ENCODE measurements at places on chromosomes 12 and 14.
A peak's percentile ranks its signal among the peaks of the same experiment; 100 is the strongest.

DNA sequence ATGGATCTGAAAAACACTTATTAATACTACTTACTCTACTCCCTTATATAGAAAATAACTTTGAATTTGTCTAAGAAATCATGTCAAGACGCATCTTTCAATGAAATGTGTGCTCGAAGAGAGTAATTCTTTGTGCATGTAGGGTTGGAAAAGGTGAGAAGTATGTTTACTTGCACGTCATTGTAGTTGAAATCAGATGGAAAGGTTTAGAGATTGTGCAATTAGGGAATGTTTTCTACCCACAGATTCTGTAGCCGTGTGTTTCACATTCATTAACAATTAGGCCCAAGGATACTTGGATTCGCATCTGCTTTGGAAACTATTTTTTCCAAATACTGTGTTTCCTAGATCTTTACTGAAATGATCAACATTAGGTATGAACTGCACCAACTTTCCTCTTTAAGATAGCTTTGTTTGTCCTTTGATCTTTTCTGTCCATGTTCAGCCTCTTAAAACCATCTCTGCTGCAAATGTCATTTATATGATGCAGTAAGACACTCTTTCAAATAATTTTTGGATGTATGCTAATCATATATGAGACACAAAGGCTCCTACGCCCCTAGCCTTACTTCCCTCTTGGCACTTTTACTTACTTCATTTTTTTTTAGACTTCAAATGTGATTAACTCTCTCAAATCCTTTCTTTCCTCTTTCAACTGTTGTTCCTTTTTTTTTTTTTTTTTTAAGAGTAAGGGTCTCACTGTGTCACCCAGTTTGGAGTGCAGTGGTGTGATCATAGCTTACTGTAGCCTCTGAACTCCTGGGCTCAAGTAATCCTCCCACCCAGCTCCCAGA is 58.0 kb upstream of the PSMA6 start:
- DNase-seq = no peak

DNA sequence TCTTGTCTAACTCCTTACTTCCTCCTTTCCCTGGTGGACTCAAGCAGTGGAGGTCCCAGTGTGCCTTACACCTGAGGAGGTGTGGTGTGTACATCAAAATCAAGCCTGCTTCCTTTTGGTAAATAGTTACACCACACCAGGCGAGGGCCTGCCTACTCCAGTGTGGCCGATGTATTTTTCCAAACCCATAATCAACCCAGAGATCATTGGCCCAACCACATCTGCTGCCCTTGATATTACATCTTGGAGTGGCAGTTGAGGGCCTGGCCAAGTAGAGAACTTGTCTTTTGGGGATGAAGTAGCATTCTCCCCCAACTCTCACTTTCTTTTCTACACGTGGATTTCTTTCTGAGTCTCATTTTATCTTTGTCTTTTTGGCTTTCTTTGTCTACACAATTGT is 187.4 kb downstream of the EFCAB11 start:
- DNase-seq = no peak

GRCh38 chr14:68728342-68729106 is 64.3 kb downstream of the ZFP36L1 start:
- DNase-seq = no peak

GRCh38 chr12:91706466-91706865 is 439.2 kb downstream of the BTG1 start:
- DNase-seq = no peak

GRCh38 chr14:90654831-90655276 is 161.4 kb downstream of the TTC7B start:
- no peak for DNase-seq

- no peak for DNase-seq
These were observed 86.6 kb upstream of the OTX2 start for GRCh38 chr14:56896922-56897321.

DNA sequence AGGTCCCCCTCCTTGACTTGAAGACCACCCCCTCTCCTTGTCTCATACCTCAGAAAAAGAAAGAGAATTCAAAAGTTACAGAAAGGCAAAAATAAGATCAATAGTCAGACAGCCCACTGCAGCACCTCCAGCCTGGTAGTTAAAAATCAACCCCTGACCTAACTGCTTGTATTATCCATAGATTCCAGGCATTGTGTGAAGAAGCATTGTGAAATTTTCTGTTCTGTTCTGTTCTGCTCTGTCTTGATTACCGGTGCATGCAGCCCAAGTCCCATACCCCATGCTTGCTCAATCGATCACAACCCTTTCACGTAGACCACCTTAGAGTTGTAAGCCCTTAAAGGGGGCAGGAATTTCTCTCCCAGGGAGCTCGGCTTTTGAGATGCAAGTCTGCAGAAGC is 5.8 kb upstream of the DHRS7 start:
- DNase-seq = no peak

DNA sequence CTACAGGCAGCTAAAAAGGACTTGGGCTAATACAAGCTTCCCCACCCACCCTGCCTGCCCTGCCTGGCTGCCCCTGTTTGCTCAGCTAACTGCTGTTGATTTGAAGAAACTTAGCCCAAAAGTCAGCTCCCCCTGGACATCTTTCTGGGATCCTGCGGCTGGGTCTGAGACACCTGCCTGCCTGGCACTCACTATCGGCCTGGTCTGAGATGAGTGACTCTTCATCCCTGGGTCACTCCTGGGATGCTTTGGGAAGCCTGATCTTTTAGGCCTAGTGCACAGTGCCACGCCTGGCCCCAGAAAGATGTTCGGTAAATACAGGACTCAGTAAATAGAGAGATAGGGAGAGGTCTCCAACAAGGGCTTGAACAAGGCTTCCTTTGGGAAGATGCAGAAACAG is 211.3 kb upstream of the DIO3 start:
- no peak for DNase-seq

DNA sequence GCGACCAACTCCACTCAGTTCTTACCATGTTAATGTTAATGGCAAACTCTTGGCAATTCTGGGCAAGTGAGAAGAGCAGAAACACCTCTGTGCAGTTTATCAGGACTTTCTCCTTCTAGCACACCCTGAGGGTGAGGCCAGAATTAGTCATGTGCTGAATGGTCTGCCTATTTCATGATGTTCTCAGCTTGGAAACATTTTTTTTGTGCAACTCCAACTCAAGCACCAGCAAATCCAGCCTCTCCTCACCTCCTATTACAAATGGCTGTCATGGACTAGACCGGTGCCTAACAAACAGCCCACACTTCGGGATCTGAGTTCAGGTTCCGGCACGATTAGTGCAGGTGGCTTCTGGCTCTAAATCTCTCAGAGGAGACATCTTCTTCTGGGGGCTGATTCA is 246.0 kb downstream of the ZFP36L1 start:
- DNase-seq = no peak

- no peak for DNase-seq
These were observed 11.2 kb downstream of the DIO2 start for GRCh38 chr14:80200093-80200492.

DNA sequence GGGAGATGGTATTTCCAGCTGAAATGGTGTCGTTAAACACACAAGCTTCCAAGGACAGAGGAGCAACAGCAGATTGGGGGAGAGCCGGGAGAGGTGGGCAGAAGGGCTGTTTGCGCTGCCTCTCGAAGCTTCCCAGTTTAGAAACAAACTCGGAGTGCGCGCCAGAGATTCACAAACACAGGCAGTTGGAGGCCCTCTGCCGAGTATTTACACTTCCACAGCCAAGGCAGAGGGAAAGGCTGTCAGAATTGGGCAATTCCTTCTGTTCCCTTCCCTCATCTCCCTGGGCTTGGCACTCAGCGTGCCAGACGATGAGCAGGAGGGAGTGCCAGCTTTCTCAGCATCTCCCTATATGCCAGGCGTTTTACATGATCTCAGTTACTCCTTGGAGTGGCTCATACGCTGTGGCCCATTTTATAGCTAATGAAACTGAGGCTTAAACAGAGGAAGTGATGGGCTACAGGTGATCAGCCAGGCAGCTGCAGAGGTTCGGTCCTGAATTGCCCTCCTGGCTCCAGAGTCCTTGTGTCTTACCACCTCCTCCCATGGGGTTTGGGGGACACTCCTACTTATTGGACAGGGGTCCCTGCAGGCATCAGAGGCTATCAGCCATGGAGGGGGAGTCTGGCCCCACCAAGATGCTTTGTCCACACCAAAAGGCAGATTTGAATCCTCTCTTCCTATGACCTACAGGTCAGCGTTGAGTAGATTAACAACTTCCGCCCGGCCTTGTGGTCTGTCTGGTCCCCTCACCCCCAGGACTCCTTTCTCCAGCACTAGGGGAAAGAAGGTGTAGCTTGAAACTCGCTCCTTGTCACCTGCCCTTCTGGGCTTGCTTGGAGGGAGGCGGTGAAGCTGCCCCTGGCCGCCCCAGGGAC is 3.1 kb downstream of the FAM222A start:
- DNase-seq = no peak

- no peak for DNase-seq
These were observed 15.7 kb downstream of the MDM2 start for GRCh38 chr12:68823696-68824095.

- peak; percentile 61 for DNase-seq
These were observed 24.0 kb downstream of the FGF6 start for GRCh38 chr12:4421590-4422031.

DNA sequence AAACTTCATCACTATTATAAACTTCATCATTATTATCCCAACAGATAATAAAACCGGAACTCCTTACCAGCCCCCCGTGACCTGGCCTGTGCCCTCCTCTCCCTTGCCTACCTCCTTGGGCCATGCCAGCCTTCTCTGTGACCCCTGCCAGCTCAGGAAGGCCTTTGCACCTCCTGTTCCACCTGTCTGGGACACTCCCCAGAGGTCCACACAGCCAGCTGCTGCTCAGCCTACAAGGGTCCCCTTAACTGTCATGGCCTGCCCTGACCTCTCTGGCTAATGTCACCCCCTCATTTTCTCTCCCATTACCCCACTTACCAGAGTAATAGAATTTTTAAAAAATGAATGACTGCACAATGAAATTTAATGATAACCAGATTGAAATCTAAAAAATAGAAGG is 121.0 kb downstream of the NCOR2 start:
- DNase-seq = no peak

GRCh38 chr14:93892923-93893558 is 34.1 kb upstream of the FAM181A start:
- DNase-seq = peak; percentile 56

DNA sequence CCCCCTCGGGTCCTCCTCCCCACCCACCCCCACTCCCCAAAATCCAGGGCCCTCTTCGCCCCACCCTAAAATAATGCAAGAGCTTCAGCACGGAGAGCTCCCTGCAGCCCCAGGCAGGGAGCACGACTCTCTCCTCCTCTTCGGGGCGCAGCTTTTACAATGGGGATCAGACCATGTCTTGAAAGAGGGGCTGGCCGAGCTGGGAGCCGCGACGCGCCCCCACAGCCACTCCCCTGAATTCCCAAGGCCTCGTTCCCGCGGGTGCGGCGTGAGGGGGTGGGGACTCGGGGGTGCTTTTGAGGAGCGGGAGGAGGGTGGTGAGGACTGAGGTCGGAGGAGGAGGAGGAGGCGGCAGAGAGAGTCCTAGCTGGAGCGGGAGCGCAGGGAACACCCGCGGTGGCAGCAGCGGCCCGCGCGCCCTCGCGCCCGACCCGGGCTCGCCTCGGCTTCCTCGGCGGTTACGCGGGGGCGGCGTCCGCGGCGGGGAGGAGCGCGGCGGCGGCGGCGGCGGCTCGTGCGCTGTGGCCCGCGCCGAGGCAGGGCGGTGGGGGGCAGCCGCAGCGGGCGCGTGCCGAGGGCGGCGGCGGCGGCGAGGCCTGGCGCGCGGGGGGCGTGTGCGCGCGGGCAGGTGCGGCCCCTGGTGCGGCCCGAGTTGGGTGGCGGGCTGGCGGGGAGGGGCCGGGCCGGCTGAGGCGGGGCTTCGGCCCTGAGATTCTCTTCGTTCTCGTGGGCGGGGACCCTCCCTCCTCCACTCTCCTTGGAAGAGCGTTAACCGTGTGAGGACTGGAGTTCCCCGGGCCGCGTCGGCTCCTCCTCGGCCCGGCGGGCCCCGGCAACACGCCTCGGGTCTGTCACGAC is at the start of gene ANKS1B:
Gene ANKS1B, minus strand, starts transcription at position 666 of the 858 bp plus-strand sequence. CDS start 699 bp downstream, outside the sequence.
- DNase-seq = no peak

- DNase-seq = no peak
These were observed 938 bp upstream of the MAX start for GRCh38 chr14:65103150-65103760.

DNA sequence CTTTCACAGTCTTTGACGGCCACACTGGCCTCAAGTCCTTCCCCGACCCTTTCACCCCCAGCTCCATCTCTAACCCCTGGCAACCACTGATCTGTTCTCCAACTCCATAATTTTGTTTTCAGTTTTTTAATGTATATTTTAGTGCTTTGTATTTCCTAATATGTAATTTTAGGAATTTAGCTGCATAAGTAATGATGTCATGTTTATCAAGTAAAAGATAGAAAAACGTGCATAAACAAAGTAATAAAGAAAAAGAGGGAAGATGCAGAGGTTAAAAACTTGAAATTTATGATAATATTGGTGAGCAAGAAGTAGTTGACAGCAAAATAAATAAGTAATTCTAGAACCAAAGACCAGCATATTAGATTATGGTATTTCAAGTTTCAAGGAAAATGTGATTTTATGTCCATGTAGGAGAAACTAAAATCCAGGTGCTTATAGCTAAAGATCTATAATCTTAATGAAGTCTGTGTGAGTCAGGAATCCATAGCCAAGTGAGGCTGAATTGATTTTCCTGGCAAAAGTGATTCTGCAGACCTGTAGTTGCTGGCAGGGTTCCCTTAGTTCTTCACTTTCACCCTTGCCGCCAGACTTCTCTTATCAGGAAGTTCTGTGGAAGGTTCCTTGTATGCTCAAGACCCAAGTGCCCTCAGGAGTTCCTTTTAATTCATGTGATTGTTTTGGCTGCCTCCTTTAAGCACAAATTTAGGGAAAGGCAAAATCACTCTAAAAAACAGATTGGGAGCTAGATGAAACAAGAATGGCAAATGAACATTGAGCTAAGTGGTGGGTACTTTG is 24.4 kb downstream of the FBXW8 start:
- no peak for DNase-seq

- DNase-seq = no peak
These were observed 50.7 kb upstream of the NR2C1 start for GRCh38 chr12:95124106-95124505.

DNA sequence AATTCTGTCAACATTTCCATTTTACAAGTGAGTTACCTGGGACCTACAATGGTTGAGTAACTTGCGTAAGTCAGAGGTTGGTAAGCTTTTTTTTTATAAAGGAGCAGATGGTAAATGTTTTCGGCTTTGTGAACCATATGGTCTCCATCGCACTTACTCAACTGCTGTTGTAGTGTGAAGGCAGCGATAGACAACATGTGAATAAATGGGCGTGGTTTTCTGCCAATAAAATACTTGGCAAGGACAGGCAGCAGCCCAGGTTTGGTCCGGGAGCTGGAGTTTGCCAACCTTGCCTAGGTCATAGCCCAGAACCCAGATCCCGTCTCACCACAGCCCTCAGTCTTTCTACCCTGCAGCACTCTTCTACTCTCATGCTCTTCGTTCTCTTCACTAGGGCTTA is 6.3 kb downstream of the DDX55 start:
- no peak for DNase-seq

GRCh38 chr12:112711507-112711906 is 80.0 kb upstream of the RPH3A start:
- DNase-seq = no peak

- no peak for DNase-seq
These were observed 9.8 kb downstream of the BEGAIN start for GRCh38 chr14:100577321-100577985.

- DNase-seq = no peak
These were observed 918.0 kb upstream of the SEL1L start for GRCh38 chr14:82451675-82452074.

Data from CD4-positive, alpha-beta T cell treated with Interleukin-17A for 1 hour (primary cell).